NCI-H510A (cell line): ENCODE measurements at places on chromosomes 2 and 18.

DNA sequence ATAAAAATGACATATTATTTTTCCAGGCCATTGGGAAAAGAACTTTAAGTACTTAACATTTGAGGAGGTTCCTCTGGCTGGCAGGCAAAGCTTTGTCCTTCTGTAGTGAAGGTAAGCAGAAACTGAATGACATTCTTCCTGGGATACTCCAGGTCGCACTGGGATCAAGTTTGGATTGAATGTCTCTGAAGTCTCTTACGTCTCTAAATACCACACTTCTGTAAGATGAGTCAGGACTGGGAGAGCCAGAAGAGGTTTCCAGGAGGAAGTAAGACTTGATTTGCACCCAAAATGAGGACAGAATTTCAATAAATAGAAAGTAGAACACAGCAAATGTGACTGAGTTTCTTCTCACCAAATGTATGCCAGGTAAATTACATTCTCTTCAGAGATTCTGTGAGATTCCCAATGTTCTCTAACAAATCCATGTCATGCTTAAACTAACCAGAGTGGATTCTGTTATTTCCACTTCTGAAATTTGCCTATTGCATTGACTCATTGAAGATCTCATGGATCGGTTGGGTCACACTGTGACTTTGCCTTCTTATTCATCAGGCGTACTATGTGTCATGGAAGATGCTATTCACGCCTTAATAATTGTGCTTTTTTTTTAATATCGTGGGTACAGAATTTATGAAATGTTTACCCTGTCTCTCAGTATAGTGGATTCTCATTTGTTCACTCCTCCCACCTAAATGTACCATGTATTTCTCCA lies 25.5 kb upstream of the VIT start:
- DNase-seq: no peak

GRCh38 chr18:13616525-13617035 lies 109.8 kb downstream of the FAM210A start:
- DNase-seq: no peak

GRCh38 chr2:11742702-11743357 lies 3.6 kb upstream of the LPIN1 start:
- no peak for DNase-seq

GRCh38 chr2:241126201-241126611 lies 23.1 kb downstream of the PASK start:
- no peak for DNase-seq

DNA sequence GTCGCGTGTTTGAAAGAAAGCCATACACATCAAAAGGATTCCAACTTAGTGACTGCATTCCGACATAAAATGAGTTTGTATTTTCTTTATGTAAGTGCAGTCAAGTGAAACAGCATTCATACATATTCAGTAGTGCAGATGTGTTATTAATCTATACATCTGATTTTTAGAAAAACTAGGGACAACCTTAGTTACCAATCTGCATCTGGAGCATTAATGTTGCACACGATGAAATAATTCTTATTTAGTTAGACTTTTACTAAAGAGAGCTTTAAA lies 1.9 kb downstream of the GORASP2 start:
- DNase-seq: no peak

DNA sequence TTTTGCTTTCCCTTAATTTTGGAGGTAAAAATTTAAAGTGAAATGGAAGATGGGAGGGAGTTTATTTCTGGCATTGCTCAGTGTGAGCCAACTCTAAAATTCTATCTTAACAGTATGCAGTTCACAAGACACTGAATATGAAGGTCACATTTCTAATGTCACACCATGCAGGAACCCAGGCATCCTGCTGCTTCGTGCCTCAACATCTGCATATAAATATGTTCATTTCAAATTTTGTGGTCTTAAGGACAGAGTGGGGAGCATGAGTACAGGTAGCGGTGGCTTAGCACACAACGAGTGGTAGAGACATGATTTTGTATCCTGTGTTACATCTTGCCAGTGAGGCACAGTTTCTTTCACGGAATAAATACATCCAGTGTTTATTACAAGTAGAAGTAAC lies 102.4 kb downstream of the ARL4C start:
- no peak for DNase-seq

GRCh38 chr2:195009202-195009601 lies 647.8 kb upstream of the SLC39A10 start:
- DNase-seq: no peak

GRCh38 chr18:5073026-5073944 lies 123.8 kb downstream of the AKAIN1 start:
- peak; percentile 41 for DNase-seq

DNA sequence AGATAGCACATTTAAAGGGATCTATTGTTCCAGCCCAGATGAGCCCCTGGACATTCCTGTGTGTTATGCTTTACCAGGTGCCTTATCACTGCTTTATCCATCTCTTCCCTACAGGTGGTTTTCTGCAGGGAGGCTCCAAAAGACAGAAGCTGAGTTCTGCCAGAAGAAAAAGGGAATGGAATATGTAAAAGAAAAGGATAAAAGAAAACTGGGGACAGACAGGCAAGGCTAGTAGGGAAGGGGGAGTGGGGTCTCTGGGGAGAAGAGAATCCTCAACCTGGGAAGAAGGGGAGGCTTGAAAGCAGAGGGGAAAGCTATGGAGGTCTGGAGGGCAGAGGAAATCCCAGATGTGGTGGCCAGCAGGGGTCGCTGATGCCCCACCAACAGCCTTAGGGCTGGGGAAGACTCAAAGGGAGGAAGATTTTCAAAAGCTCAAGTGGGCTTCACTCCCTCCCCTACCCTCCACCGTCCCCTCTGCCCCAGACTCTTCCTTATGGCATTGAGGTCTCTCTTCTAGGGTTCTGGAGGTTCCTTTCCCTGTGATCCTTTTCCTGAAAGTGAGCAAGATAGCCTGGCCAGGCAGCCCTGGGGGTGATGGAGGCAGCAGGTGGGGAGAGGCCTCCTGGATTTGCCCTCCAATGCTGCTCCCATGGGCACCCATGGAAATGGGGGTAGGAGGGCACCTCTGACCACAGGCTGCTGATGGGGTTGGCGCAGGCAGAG lies 178.1 kb upstream of the PKDCC start:
- no peak for DNase-seq

GRCh38 chr18:73509460-73509859 lies 638.2 kb downstream of the FBXO15 start:
- DNase-seq: no peak

DNA sequence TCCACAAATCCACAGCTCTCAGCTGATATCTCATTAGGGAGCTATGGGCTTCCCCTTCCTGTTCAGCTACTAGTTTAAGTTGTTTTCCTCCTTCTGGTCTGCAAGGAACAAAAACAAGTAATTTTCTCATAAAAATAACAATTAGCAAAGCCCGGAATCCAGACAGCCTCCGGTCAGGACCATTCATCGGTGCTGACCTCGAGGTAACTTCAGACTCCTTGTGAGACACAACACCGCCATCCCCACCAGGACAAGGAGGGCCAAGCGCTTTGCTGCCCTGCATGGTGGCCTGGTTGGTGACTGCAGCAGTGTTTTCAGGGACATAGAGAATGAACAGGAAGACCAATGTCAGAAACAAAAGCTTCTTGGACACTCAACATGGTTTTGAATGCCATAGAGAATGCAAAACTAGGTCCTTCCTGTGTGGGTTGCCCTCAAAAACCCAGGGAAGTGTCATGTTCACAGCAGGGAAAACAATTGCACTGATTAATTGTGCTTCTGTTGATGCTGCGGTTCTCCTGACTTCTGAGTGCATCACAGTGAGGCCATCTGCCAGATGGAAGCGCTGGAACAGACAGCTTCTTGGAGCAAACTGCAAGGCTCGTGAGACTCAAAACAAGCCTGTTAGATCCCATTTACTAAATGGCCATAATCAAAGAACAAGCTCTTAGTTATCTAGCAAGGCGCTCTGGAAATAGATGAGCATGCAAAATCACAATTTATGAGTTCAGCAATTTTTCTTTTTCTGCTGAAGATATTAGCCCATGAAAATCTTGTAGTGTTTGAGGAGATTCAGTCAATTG lies 77.1 kb downstream of the HS1BP3 start:
- no peak for DNase-seq

DNA sequence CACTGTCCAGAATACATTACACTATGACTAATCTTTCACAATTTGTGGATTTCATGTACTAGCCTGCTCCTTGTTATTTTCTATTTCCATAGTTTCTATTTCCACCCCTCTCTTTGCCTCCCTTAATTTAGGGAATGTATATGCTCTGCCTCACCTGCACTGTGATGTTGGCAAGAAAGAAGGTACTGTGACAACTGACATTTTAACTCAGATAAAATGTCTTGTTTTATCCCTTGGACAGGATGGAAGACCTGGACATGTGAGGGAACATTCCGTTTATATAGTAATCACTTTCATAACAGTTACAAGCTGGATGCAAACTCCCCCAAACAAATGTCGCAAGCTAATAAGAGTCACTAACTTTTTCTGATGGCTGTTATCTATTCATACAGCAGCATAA lies 21.5 kb upstream of the DSG3 start:
- no peak for DNase-seq

DNA sequence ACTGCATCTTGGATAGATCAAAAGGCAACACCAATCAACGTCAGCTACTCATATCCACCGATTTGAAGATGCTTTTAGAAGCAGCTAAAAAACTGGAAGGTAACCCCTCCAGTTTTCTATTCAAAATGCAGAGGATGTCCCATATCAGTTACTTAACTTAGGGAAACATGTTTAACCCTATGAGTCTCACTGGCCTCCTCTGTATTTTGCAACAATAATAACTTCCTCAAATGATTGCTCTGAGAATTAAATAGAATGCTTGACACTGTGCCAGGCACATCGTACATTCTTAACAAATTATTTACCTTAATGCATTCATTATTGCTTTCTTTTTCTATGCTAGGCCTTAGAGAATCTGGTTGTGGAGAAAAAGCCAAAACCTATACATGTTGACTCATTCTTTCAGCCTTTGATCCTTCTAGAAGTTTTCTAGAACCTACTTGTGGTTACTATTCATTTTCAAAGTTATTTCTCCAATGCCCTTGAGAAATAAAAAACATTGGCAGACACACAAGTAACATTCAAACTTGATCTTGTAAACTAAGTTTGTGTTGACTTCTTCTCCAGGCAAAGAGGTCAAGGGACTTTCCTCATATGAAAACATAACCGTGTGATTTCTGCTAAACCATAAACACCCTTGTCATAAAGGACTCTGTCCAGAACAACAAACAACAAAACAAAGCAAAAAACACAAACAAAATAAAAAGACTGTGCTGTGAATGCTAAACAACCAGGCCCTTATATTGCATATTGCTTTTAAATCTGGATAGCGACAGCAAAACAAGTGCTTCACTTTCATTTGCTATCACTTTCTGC lies 4.6 kb downstream of the DOCK10 start:
- DNase-seq: no peak

- DNase-seq: no peak
Observed at GRCh38 chr2:159497847-159498246, 118.5 kb downstream of the BAZ2B start.

DNA sequence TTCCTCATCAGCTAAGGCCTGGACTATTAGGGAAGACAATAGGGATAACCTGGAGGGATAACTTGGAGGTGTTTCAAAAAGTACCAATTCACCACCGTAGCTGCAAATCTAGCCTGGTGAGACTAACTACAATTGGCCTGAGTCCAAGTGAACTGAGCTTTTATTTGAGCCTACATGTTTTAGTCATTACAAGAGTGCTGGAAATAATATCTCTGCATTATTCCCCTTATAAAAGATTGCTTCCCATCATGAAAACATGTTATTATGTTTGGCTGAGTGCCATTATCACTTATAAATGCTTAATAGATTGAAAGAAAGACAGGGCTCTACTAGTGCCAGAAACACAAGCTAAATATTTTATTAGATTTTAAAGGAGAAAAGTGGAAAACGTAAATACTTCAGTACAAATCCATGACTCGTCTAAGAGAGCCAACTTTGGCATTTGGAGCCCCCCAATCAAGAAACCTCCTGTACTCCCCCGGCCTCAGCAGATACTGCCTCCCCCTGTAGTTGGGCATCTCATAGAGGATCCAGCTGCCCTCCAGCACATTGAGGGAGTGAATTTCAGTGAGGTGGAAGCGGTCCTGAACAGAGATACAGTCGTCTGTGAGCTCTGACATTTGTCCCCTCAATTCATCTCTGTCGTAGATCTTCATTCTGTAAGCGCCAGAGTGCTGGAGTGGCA lies 3.6 kb downstream of the CRYGB start:
- DNase-seq: no peak

DNA sequence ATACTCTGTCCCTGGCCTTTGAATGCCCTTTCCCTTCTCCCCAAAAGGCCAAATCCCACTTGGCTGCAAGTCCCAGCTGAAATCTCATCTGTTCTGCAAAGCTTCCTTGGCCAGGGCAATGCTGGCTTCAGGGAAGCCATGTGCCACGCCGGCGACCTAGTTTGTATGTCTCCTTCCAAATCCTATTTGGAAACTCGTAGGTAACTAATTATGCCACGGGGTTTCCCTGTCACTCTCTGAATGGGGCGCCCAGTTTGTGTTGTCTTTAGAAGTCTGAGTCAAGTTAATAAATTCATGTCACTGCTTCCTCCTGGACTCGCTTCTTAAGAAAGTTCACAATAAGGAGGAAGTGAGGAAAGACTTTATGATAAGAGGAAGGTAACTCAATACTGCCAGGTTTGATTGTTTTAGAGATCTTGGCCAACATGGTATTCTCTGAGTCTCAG lies 19.1 kb downstream of the FHL2 start:
- DNase-seq: no peak

DNA sequence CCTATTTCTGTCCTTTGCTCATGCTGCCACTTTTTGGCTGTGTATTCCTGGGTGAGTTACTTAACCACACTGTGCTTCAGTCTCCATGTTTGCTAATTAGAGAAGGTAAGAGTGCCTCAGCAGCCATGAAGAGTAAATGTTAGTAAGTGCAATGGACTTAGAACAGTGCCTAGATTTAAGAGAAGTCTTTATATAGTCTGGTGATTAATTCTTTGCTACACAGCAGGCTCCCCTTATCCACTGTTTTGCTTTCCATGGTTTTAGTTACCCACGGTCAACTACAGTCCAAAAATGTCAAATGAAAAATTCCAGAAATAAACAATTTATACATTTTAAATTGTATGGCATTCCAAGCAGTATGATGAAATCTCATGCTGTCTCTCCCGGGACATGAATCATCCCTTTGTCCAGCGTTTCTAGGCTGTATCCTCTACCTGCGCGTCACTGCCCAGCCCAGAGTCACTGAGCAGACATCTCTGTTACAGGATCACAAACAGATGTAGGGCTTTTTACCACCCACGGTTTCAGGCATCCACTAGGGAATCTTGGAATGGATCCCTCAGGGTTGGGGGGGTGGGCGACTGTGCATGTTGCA lies 91.0 kb downstream of the CTIF start:
- no peak for DNase-seq
